ENCODE measurements at places on chromosomes 13 and 19. TPM values are rescaled to one million over a fixed set of nuclear protein-coding genes. Genes with fewer than 3 reads are reported as not detected.

Gene TRAPPC2B
- 39.0 TPM for total RNA-seq

Gene KLK12
- not detected for total RNA-seq

Gene POU2F2
- 0.02 TPM for total RNA-seq

Gene CLEC17A
- total RNA-seq = not detected

Gene ATP1A3
- total RNA-seq = 2.1 TPM

Gene CACNA1A
- 0.08 TPM for total RNA-seq

Gene MISP3
- 3.3 TPM for total RNA-seq

Gene ACER1
- total RNA-seq = not detected

Gene FXYD3
- not detected for total RNA-seq

Gene PEG3
- 0.90 TPM for total RNA-seq

Gene GTPBP3
- total RNA-seq = 10.2 TPM

Gene PNMA8A
- total RNA-seq = not detected

Gene LAIR1
- total RNA-seq = 0.46 TPM

Gene PLIN4
- 1.4 TPM for total RNA-seq

Gene DIAPH3
- 6.7 TPM for total RNA-seq

Gene MADCAM1
- not detected for total RNA-seq

Gene SPRED3
- total RNA-seq = 1.4 TPM

Gene PRTN3
- total RNA-seq = 0.72 TPM

Gene ZNF471
- total RNA-seq = 1.4 TPM

Gene SELENOV
- total RNA-seq = not detected

Gene LILRB5
- total RNA-seq = not detected

Gene COX6B1
- 1,937 TPM for total RNA-seq

Gene ZNF557
- 14.2 TPM for total RNA-seq

Gene SLC25A42
- 6.3 TPM for total RNA-seq

Gene CACTIN
- 13.9 TPM for total RNA-seq

Gene MBD3L3
- not detected for total RNA-seq

Gene KIR2DL3
- total RNA-seq = not detected

Gene LILRB1
- total RNA-seq = not detected

Gene CYP4F8
- total RNA-seq = not detected

Gene IGFL3
- total RNA-seq = 3.3 TPM

Gene AZU1
- total RNA-seq = not detected

Gene KLK3
- total RNA-seq = not detected

Gene WDR88
- not detected for total RNA-seq

Gene LMTK3
- total RNA-seq = 0.43 TPM

Gene PALM3
- 2.0 TPM for total RNA-seq

Gene ZNF729
- 0.08 TPM for total RNA-seq

Gene AP1M1
- 95.9 TPM for total RNA-seq

Gene CABP5
- not detected for total RNA-seq

Gene TJP3
- 1.5 TPM for total RNA-seq

Gene ZNF540
- total RNA-seq = 0.46 TPM

Gene PTGIR
- total RNA-seq = 0.06 TPM

Gene GSX1
- not detected for total RNA-seq

Gene CD209
- not detected for total RNA-seq

Gene DKKL1
- total RNA-seq = 0.08 TPM

Gene RFX2
- total RNA-seq = 4.9 TPM

Gene CXCL17
- not detected for total RNA-seq

Gene GNG8
- not detected for total RNA-seq

Gene LILRB2
- not detected for total RNA-seq

Gene CFAP97D2
- total RNA-seq = not detected

Gene PCP2
- not detected for total RNA-seq

Gene DACH1
- total RNA-seq = 0.14 TPM

Gene TEX29
- total RNA-seq = not detected

Gene LGALS14
- total RNA-seq = not detected

Gene LIG1
- 65.5 TPM for total RNA-seq

Gene ZNF296
- total RNA-seq = not detected

Gene TARM1
- not detected for total RNA-seq

Gene CAMSAP3
- 0.43 TPM for total RNA-seq

All from H4 (cell line).